Lung (tissue), 17 donors: ENCODE measurements at places on chromosomes 4 and X. TPM values are rescaled to one million over a fixed set of nuclear protein-coding genes. Genes with fewer than 3 reads are reported as not detected.

- no peaks in the 10 kb centered on the region for H3K4me1 ChIP-seq
- no peak overlapping the region for H3K27ac ChIP-seq
- no peaks in the 10 kb centered on the region for H3K36me3 ChIP-seq
Measured at GRCh38 chrX:88425739-88426138, 321.3 kb upstream of the CPXCR1 start.

GRCh38 chr4:48661391-48661790 is 118.7 kb downstream of the FRYL start:
- H3K27me3 ChIP-seq = no peaks in the 10 kb centered on the region
- H3K36me3 ChIP-seq = no peaks in the 10 kb centered on the region
- H3K4me3 ChIP-seq = no peak overlapping the region
- no peak for DNase-seq
- H3K27ac ChIP-seq = no peak overlapping the region
- peaks cover 4% of the 10 kb centered on the region for H3K4me1 ChIP-seq

DNA sequence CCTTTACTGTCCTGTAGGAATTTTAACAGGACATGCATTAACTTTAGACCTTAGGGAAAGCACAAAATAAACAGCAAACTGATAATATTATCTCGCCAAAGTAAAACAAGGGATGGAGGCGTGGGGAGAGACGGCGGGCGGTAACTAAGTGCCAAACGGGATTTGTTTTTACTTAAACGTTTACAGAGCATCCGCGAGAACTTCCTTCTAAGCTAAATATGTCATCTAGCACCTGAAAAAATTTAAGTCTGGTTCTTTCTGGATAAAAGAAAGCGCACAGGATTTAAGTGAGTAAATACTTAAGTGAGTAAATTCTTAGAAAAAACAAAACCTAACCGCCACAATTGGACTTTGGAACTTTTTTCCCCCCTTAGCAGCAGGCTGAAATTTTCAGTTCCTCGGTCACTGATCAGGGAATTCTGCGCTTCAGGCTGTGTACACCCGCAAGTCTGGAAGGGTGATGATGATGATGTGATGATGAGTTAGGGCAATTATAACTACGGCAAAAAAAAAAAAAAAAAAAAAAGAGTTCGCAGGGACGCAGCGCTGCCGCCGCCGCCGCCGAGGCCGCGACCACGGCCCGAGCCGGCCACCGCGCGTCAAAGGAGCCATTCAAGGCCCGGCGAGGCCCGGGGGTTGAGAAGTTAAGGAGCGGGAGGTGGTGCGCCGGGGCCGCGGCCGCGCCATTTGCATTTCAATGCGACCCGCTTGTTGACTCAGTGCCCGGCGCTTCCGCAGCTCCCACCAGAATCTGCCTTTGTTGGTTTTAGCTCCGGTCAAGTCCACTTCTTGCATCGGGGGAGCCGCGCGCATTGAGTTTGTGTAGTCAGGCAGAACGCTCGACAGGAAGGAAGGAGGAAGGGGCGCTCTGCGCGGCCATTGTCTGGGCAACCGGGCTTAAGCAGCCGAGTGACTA is 108.8 kb downstream of the SPRY1 start:
- DNase-seq = peak; percentile 87
- H3K27ac ChIP-seq = peak overlapping the region; percentile 28
- no peaks in the 10 kb centered on the region for H3K4me1 ChIP-seq
- H3K27me3 ChIP-seq = no peaks in the 10 kb centered on the region
- peak overlapping the region; percentile 51 for H3K4me3 ChIP-seq

DNA sequence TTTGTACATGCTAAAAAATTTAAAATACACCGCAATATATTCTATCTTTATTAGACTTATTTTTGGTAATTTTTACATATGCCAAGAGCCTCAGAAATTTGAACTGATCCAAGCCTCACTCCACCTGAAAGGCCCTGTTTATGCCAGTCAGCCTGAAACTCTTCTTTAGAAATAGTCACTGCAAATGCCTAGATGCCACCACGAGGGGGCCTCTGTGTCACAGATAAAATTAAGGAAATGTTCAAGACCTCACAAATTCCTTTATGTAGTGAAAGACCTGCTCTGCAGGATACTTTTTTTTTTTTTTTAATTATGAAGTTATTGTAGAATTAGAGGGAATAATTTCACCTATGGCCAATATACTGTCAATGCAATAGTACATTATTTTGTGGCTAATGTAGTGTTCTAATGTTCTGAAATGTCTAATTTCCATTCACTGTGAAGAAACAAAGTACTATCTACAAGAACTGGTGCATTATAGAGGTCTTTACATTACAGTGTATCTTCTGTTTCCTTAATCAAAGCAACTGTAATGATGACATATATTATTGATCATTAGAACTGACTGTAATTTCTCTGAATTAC is 69.8 kb downstream of the DTHD1 start:
- H3K27me3 ChIP-seq = no peaks in the 10 kb centered on the region
- no peaks in the 10 kb centered on the region for H3K36me3 ChIP-seq

DNA sequence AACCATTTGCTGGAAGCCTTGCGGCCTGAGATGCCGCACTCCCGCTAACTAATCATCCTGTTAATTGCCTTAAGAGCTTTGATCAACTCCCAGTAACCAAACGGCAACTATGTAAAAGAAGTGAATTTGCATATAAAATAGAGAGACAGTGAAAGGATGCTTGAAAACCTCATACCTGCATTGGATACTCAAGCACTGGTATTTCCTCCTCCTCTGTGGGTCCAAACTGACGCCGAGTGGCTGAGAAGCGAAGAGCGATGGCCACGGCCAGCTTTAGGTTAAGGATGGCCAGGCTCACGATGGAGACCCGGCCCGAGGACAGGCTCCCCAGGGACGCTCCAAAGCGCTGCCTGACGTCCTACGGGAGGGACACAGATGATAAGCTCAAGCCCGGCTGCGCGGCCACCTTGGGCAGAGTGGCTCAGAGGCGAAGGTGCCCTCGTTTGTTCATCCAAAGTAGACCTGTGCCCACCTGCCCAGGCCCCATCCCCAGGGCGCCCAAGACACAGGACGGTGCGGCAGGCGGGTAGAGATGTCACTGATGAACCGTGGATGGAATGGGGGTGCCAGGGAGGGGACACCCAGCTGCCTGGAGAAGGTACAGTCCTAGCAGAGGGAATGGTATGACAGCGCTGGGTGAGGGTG is 43.6 kb downstream of the ACOX3 start:
- DNase-seq = no peak
- H3K36me3 ChIP-seq = peaks cover 25% of the 10 kb centered on the region
- no peaks in the 10 kb centered on the region for H3K27me3 ChIP-seq
- no peak overlapping the region for H3K27ac ChIP-seq
- H3K4me1 ChIP-seq = no peaks in the 10 kb centered on the region

DNA sequence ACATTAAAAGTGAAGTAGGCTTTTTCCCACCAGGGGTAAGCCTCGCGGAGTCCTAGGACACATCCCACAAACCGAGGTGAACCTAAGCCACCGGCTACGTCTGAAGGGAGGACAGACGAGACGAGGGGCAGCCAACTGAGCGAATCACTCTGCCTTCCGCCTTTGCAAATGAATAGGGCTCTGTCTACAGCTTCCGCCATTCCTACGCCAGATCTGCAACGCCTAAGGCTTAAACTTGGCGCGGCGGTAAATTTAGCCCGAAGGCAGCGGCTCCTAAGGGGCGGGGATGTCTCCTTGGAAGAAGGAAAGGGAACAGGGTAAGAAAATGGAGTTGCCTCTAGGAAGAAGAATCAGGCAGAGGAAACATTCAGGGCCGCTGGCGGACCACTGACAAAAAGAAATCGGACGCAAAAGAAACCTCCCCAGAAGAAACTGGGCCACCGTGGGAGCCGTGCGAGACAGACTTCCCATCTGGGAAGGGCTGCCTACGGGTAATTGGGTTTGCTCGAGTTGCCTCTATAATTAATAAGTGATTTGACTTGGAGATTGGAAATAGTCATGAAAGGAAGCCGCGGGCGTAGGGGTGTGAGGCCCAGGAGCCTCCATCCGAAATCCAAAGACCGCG is 90.5 kb downstream of the BCOR start:
- no peaks in the 10 kb centered on the region for H3K36me3 ChIP-seq
- H3K4me1 ChIP-seq = peaks cover 54% of the 10 kb centered on the region
- H3K27ac ChIP-seq = no peak overlapping the region
- H3K4me3 ChIP-seq = no peak overlapping the region

DNA sequence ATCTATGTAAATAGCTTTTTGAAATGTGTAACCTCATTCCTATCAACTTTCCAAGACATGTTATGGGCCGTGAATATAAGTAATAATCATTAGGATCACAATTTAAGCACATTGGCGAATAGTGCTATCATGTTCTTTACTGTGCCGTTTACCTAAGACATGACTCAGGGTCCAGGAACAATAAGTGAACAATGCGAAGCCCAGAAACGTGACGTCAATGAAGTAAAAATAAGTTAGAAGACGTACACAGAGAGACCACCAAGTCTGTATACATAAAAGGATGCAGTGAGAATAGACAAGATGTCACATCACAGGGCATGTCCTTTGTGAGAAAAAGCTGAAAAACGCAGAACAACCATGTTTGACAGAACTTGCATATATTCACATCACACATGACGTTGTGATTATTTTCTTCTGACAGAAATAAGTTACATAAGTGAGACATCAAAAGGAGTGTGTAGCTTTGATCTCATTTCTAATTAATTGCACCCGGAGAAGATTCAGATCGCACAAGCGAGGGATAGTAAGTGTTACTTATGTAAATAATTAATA is 49.4 kb upstream of the FAT1 start:
- no peaks in the 10 kb centered on the region for H3K36me3 ChIP-seq
- no peaks in the 10 kb centered on the region for H3K27me3 ChIP-seq
- no peak overlapping the region for H3K27ac ChIP-seq
- H3K4me3 ChIP-seq = no peak overlapping the region

DNA sequence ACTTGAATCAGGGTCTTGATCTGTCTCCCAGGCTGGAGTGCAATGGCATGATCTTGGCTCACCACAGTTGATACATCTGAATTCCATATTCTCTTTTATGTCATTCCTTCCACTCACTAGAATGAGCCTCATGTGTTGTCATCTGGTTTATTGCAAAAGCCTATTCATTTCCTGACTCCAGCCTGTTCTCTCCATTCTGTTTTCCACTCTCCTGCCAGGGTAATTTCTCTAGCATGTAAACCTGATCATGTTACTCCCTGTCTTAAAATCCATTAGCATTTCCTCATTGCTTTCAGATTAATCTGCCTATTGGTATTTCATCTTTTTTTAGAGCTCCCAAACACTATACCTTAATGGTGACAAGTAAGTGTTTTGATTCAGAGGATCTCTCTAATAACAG is 4.3 kb upstream of the DDX60L start:
- no peaks in the 10 kb centered on the region for H3K36me3 ChIP-seq
- no peak overlapping the region for H3K4me3 ChIP-seq
- no peaks in the 10 kb centered on the region for H3K27me3 ChIP-seq
- H3K27ac ChIP-seq = no peak overlapping the region

DNA sequence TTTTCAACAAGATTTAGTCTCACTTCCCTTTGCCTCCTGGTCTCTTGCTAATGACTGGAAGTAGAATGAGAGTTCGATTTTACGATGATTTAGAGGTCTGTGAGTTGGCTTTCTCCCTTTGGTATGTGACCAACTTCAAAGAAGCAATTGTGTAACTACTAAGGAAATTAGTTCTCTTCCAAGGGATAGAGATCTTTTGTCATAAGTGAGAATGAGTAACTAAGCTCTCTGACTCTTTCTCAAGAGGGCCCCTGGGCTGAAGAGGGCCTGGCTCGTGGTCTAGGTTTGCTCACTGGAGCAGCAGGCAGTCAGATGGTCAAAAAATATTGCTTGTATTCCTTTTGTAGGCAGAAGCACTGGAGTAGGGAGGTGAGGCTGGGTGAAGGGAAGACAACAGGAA is 176.3 kb downstream of the ENOX2 start:
- H3K36me3 ChIP-seq = no peaks in the 10 kb centered on the region
- no peaks in the 10 kb centered on the region for H3K27me3 ChIP-seq
- no peak for DNase-seq
- H3K4me1 ChIP-seq = no peaks in the 10 kb centered on the region
- H3K4me3 ChIP-seq = no peak overlapping the region
- H3K27ac ChIP-seq = no peak overlapping the region

The MAPK10 gene
- 43.1 TPM for total RNA-seq

The SLC6A8 gene
- total RNA-seq = 9.6 TPM

The RAB33A gene
- 2.0 TPM for total RNA-seq

The SYNPO2 gene
- 14.8 TPM for total RNA-seq
